ENCODE measurements at places on chromosomes 3 and 15.

DNA sequence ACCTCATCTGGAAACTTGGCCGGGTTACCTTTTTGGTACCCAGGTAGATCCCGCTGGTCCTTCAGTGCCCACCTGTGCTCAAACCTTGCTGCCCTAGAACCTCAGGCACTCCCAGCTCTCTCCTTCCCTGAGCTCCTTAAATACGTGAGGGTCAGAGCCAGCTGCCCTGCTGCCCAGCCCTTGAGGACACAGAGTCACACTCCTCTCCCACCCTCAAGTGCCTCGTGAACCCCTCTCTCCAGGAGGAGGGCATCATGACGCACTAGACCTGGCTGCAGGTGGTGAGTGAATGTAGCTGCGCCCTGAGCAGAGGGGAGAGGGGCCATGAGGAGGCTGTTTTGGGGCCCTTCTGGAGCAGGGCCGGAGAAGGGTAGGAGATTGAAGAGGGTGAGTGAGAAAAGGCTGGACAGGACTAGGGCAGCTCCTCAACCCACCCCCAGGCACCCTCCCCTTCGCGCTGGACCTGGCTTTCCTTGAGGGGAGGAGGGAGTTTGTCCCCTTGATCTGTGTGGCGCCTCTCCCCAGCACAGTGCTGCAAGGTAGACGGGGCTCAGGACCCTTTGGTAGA is 941 bp downstream of the SLC12A8 start:
- DNase-seq: no peak

DNA sequence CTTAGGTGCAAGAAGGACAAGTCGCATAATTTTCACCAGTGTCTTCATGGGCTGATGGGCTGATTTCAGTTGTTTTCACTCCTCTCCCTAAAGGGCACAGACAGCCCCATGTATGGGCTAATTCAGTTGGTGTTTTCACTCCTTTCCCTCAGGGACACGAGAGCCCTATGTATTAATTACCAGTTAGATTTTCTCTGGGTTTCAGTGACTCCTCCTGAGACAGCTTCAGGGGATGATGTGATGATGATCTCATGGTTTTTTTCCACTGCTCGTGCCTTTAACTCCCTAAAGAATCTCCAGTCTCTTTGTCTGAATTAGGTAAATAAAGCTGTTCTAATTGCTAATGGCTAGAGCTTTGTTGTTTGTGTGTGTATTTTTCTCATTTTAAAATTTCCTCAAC is 9.9 kb downstream of the RAMAC start:
- DNase-seq: no peak

DNA sequence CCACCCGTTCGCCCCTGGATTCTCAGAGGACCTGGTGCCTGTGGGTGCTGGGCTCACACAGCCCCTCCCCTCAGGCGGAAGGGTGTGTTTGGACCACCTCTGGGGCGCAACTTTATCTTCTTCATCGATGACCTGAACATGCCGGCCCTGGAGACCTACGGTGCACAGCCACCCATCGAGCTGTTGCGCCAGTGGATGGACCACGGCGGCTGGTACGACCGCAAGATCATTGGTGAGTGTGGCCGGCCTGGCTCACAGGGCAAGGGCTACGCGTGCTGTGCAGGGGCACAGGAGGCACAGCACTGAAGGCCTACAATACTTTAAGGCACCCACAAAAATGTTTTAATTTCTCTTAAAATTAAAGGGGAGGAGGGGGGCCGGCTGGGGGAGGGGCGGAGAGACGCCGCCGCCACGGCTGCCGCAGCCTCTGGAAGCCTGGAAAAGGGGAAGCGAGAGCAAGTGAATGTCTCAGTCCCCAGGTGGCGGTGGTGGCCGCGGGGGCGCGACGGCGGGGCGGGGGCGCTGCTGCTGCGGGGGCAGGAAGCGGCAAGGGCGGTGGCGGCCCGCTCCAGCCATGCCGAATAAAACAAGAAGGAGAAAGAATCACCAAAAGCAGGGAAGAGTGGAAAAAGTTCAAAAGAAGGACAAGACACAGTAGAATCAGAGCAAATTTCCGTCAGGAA is 56.8 kb downstream of the DNAH1 start:
- DNase-seq: peak; percentile 61

DNA sequence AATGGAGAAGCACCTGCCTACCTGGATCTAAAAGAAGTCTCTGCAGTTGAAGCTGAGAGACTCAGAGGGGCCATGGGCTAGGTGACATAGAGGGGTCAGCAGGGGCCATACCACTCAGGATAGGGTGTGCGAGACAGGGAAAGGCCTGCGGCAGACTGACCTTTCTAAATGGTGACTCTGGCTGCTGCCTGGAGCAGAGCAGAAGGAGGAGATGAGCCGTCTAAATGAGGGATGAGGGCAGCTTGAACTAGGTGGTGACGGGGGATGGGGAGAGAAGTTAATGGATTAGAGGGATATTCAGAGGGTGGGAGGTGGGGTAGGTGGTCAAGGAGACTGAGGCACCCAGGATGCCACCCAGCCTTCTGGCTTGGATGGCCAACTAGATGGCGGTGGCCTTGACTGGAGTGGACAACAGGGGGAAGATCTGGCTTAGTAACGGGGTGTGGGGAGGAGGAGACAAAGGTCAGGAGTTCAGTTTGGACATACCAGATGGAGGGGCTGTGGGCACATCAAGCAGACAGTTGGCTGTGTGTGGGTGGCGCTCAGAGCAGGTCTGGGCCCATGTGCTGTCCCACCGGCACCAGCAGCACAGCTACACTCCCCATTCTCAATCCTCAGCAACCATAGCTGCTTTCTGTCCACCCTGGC is 3.2 kb upstream of the ITIH1 start:
- no peak for DNase-seq

DNA sequence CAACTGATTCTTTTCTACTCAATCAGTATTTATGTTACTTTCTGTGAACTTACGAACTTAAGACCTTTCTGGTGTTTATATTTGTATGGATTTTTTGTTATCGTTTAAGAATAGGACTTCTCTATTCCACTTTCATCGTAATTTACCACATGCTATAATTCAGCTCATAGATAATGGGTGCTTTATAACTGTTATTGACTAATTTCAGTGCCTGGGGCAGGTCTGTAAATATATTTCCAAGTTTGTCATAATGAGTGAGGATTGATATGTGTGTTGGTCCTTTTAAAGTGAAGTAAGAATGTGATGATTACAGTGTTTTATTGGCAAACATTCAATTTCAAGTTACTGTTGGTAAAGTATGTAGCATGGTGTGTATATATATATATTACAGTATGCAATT is 1.8 kb upstream of the NAALADL2 start:
- no peak for DNase-seq

DNA sequence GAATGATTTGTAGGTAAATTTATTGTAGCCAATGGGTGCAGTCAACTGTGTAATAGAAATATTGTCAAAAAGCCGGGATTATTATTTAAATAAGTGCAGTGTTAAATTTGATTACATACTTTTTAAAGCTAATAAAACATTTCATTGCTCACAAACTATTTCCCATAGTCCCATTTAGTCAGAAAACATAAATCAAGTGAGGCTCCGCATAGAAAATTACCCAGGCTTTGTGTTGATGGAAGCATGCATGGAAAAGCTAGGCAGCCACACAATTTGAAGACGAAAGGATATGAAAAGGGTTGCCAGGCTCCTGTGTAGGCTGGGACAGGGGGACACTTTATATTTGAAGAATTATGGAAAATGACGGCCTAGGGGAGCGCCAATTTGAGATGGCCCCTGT is 82.3 kb downstream of the LRTM1 start:
- no peak for DNase-seq

DNA sequence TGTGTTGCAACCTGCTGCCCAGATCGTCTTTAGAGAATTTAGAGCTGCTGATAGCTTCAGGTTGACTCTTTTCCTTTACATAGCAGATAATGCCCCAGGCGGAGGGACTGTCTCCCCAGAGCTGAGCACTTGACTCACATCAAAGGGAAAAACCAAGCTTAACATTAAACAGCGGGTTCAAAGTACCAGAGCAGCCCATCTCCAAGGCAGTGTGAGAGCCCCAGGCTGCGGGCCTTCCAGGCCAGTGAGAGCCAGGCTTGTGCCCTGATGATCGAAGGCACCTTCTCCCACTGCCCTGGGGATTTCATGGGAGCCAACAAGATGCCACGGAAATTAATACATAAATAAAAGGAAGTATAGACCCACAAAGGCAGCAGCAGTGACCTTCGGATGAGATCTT is 275.6 kb downstream of the XXYLT1 start:
- no peak for DNase-seq

DNA sequence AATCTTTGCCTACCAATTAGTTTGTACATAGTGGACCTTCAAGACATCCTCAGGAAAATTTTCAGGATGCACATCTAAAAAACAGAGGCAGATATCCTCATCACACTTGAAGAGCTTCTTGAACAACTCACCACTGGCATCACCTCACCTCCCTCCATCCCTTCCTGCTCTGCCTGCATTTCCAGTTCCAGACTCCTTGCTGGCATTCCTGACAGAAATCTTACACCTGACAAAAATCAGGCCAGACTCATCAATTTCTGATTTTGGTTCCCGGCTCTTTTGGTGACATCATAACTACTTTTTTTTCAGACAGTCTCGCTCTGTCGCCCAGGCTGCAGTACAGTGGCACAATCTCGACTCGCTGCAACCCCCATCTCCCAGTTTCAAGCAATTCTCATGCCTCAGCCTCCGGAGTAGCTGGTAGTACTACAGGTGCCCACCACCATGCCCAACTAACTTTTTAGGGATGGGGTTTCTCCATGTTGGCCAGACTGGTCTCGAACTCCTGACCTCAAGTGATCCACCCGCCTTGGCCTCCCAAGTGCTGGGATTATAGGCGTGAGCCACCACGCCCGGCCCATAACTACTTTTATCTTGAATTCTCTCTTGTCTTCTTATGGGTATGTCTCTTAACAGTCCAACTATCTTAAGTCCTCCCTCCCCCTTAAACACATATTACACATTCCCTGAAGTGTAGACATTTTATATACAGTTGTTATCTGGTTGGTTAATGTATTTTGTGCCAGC is 216.6 kb upstream of the IL12A start:
- DNase-seq: no peak

- no peak for DNase-seq
Observed at GRCh38 chr15:32677238-32677750, 35.8 kb downstream of the SCG5 start.

- no peak for DNase-seq
Observed at GRCh38 chr3:159650726-159651125, 337.9 kb upstream of the IL12A start.

DNA sequence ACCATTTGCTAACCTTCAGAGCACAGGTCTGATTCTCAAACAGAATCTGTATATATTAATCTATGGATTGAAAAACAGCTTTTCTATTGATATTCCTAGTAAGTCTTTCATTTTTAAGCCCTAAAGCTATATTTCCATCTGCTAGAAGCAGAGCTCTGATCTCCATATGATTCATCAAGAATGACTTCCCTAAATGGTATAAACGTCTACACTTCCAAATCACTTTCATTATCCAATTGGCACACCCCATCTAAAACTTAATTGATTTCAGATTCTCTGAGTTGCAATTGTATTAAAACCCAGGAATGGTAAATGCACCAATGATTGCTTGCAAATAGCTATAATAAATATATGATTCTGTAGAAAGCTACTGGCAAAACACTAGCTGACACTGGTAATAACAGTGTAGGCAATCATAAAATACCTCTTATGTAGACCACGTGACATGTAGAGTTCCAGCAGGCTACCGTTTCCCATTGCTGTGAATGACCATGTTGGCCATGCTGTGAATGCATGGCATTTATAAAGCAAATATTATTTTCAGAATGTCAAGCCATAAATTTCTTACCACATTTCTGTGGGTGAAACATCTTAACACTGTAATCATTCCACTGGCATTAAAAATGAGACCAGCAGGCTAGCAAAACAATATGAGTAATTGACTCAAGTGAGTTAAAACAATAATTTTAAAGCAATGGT is 226.0 kb downstream of the ZMAT3 start:
- DNase-seq: no peak

DNA sequence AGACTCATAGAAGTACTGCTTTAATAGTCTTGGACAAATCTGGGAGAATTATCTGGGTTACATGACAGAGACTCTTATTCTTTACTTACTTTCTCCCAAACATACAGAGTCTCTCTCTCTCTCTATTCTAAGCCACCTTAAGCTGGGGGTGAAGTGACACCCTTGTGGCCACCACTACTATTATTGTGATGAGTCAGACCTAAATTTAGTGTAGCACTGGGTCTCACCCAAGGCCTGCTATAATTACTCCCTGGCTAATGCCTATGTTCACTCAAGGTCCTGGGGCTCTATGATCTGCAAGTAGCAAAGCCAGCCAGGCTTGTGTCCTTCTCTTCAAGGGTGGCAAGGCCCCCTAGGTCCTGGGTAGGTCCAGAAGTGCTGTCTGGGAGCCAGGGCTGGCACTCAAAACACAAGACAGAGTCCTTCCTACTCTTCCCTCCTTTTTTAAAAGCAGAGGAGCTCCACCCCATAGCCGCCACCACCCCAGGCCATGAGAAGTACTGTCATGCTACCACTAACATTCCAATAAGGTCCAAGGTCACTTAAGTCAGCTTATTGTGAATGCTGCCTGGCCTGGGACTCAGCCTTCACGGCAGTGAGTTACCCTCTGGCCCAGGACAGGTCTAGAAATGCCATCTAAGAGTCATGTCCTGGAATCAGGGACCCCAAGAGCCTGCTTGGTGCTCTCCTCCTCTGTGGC is 183.6 kb downstream of the POLQ start:
- DNase-seq: no peak

DNA sequence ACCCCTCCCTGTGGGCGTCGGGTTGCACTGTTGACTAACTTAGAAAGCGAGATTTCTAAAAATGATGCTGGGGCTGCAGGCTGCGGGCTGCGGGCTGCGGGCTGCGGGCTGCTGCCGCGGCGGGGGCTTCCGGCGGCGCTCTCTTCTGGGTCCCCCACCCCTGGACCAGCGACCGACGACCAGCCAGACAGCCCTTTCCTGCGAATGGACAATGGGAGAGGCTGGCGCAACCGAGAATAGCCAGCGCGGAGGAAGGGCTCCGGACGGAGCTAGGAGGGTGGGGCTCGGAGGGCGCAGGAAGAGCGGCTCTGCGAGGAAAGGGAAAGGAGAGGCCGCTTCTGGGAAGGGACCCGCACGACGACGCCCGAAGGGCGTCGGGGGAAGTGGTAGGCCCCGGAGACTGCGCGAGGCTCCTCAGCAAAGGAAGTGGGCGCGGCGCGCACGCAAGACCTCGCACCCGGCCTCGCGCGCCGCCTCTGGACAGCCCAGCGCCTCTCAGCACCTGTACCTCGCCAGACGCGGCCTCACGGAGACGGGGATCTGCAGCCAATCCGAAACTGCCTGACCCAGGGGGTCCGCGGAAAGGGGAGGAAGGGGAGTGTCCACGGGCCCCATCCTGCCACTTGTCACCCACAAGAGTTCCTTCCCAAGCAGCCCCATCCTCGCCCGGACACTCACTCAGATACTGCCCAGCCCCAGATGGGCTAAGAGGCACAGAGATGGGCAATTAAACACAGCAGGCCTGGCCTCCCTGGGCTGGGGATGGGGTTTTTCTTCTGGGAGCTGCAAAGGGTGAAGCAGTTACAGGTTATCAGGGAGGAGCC is 70.7 kb downstream of the SLC12A8 start:
- DNase-seq: peak; percentile 83

- DNase-seq: no peak
Observed at GRCh38 chr3:15360788-15361493, 28.6 kb upstream of the SH3BP5 start.

Measured in CD4-positive, alpha-beta T cell treated with Interleukin-17A for 4 hours (primary cell).